ENCODE measurements at places on chromosomes 7 and 10.
A peak's percentile ranks its signal among the peaks of the same experiment; 100 is the strongest.

GRCh38 chr7:150374472-150374871 is 4.7 kb upstream of the ZNF775 start:
- DNase-seq: no peak

DNA sequence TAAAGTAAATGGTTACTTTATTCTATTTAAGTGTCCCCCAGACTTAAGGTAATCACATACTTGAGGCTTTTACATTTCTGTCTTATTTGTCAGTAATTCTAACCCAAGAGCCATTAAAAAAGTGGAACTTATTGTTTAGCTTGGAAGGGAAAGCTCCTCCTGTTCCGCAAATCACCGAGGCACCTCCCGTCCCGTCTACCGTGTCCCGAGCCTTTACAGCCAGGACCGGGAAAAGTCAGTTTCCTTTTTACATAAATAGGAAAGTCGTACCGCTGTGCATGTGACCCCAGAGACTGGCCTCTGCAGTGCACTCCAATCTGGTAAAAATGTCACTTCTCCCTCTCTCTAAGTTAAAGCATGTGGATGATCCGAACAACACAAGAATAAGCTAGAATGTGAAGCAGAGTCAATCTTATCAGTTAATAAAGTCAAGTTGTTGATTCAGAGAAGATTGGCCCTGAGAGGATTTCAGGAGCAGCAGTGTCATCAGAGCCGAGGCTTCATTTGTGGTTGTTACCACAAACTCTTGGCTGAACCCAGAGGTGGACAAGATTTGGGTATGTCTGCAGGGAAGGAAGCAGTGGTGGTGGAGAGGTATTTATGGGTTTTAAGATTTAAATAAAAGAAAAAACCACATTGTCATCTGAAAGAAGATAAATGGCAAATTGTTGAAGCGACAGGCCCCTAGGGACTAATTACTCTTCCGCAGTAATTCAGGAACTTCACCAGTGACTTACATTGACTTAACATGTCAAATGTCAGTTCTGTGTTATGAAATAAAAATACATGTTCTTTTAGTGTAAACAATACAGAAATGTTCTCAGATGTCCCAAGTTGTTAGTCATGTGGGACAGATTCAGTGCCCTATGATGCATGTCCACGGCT is 316.6 kb upstream of the ZNF32 start:
- no peak for DNase-seq

DNA sequence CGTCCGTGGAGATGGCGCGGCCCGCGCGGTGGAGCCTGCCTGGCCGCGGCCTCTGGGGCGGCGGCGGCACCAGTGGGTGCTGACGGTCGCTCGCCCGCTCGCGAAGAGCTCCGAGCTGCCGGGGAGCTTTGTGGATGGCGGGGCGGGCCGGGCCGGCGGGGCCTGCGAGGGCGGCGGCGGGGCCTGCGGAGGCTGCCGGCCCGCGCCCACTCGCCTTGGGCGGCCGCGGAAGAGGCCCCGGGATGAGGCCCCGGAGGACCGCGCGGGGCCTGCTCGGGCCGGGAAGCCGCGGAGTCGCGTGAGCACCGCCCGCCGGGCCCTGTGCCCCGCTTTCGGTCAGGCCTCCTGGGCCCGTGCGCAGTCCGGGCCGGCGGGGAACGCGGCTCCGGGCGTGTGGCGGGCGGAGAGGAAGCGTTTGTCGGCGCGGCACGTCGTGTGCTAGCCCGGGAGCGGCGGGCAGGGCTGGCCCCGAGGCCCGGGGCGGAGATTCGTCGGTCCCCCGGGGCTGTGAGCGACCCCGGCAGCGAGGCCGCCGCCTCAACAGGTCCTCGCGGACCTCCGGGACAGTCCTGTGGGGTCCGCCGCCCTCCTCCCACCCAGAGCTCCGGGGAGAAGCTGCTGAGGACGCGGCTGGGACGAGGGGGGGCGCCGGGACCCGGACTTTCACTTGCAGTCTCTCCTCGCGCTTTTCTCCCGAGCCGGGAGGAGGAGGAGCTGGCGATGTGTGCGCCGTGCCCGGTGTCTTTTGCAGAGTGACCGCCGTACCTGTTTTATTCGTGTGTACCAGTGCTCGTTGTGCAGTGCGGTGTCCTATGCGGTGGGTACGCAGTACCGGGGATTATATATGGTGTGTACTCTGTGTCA is 578 bp downstream of the ZMYND11 start:
- DNase-seq: peak; percentile 27

DNA sequence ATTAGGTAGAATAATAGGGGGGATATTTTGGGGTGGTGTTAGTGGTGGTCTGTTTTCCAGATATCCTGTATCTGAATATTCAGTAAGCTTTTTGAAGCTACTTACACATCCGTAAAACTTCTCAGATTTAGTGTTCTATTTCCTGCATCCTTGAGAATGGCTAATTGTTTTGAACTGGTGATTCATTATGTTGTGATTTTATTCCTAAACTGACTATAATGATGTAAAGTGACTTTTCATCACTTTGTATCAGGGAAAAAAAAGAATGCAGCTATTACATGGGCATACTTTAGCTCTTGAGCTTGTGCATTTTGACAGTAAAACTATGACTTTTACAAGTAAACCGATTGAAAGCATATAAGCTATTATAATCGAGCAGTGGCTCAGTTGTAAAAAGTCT is 18.2 kb downstream of the WAC start:
- no peak for DNase-seq

DNA sequence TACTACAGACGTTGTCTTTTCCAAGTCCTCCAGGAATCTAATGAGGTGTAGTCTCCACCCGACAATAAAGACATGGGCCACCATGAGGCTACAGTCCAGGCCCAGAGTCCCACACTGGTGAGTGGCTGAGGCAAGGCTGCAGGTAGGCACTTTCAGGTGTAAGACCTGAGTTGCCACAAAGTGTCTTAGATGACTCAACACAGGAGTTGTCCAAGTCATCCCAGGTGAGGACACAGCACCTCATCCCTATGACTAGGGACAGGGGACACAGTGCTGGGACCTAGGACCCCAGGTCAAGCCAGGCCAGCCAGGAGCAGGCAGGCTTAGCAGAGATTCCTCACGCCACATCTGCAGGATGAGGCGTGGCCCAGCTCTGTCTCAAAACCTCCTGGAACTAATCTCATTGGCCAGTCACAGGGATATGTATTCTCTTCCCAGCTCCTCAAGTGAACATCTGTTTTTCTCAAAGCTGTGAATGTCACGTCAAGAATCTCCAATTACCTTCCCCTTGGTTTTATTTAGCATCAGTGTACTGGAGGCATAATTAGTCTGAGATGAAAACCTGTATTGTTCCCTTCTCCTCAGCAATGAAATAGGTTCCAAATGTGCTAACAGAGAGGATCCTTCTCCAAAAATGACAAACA is 254.6 kb downstream of the GRID1 start:
- DNase-seq: no peak

DNA sequence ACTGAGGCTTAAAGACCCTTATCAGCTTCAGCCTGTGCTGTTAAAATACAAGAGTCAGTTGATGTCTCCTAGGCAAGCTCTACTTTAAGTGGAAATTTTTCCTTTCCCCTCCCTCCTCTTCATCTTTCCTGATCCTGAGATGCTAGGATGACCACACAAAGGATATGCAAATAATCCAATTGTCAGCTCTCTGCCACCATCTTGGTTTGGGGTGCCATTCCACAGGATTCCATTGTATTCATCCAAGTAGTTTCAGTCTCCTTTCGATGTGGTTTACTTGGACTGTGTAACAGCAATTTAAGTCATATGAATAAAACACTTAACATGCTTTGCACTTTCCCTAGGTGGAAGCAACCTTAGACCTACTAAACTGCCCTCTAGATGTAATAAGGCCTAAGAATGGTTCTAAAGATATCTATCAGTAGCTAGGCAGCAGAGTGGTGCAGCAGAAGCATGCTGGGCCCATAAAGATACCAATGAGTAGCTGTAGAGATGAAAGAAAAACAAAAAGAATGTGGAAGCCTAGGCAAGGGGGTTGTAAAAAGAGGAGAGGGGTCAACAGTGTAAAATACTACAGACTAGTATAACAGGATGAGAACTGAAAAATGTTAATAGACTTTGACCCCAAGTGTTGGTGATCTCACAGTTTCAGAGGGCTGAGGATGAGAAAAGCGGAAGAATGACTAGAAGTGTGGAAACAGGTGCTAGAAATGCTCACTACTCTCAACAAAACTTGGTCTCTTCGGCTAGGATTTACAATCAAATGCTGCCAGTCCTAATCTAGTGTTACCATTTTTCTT is 2.4 kb upstream of the CFAP69 start:
- no peak for DNase-seq

GRCh38 chr7:79290841-79291497 is 162.5 kb downstream of the MAGI2 start:
- DNase-seq: no peak

GRCh38 chr7:136046548-136046947 is 69.4 kb upstream of the MTPN start:
- DNase-seq: no peak

GRCh38 chr10:78742730-78743615 is 325.8 kb upstream of the ZMIZ1 start:
- DNase-seq: no peak

DNA sequence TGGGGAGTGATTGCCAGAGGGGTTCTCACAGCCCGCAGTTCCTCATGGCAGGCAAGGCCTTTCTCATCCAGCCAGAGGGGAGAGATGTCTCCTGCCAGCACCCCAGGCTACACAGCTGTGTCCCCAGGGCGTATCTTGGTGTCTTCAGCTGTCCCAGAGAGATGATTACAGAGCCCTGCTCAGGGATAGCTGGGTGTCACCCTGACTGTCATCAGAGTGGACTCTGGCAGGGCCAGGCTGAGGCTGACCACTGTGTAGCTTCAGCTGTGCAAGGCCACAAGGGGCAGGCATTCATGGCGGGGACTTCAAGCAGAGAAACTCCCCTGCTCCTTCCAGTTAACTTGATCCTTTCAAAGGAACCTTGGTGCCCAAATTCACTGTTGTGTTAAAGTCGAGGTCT is 124.2 kb downstream of the RGS10 start:
- no peak for DNase-seq

All from stimulated activated CD8-positive, alpha-beta memory T cell treated with anti-CD3 and anti-CD28 coated beads, Interleukin-7, amount 100 ng/mL, for 48 hours (primary cell).